ENCODE measurements at places on chromosomes 6 and 20.
A peak's percentile ranks its signal among the peaks of the same experiment; 100 is the strongest.

DNA sequence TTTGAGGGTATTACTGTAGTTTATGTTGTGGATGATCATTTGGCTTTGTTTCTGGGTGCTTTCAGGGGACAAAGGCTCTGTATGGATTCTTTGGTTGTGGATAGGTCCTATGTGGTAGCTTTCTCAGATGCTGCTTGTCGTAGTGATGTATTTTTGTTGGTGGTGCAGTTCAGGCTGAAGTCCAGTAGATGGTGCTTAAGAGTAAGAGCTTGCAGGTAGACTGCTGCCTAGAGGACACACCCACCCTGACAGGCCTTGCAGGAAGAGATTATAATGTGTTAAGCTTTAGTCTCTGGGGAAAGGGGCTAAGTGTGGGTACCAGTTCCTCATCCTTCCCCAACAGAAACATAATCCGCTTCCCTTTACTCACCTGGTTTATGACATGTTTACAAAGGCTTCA is 62.6 kb upstream of the ADGRB3 start:
- DNase-seq: peak; percentile 45

DNA sequence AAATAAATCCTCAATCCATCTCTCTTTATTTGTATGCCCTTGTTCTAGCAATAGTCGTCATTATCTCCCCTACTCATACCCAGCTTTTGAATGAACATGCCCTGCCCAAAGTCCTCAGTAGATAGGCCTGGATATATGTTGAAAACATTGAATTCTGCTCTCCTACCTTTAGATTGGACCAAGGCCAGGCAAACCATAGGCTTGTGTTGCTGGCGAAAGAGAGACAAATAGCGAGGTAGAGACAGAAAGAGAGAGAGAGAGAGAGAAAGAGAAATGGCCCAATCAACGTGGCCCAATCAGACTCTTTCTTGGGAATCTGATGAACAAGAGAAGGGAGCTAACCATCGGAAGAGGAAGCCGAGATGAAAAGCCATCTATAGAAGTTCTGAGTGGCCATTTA is 45.2 kb downstream of the NEDD9 start:
- DNase-seq: no peak

DNA sequence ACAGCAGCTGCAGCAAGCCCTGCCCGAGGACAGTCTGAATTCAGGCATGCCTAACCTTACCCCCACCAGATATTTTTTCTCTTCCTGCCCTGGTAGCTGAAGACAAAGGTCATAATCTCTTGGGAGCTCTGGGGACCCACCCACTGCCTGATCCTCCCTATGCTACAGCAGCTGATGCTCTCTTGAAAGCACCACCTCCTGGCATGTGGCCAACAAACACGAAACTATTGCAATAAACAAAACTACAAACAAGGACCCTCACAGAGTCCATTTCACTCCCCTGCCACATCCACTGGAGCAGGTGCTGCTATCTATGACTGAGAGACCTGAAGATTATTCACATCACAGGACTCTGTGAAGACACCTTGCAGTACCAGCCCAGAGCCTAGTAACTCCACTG is 238.5 kb upstream of the HS3ST5 start:
- no peak for DNase-seq

DNA sequence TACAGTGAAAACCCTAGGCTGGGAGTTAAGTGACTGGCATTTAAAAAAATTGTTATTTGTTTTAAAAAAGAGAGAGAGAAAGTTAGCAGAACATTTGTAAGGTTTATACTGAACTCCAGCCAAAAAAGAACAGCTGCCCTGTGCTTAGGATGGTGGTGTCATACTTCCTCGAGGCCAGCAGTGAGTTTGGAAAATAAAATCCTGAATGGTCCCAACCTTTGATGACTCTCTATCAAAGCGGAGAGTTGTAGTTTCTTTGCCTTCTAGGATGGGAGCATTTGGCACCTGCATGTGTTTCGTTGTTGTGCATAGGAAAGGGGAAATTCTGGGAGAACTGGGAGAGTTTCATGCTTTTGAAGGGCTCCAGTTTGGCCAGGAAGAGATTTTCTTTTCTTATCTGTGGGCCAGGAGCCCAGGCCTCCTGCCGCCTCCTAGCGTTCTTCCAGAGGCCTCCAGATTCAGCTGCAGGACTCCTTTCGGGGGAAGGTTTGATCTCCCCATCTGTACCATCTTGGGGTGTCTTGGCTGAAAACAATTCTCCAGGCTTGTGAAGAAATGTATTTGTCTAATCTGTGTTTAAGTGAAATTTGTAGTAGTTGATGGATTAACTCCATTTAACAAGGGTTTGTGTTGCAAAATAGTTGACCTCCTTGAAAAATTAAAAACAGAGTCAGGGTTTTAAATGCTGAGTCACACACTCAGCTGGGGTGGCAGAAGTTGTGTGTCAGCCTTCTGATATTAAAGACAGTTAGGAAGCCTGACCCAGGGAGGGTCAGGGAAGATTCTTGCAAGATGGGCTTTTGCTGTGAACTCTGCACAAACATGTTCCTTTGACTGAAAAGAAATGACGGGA is 63.4 kb downstream of the TXNDC5 start:
- DNase-seq: no peak

GRCh38 chr20:62508641-62509051 is 32.9 kb upstream of the GATA5 start:
- DNase-seq: no peak

DNA sequence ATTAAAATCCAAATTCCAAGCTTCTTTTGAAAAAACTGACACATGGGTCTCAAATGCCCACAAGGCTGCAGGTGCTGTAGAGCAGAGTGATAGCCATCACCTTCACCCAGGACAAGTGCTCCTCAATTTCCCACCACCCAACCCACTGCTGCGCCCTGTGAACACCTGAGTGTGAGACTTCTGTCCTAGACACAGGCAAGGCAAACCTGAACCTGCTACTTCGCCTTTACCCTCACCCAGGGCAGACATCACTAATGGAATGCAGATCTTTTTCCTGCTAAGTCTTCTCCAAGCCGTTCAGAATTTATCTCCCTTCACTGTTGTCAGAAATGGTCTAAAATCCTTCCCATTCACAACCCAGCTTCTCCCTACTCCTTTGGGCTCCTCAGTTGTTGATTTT is 65.9 kb downstream of the PREX1 start:
- DNase-seq: no peak

DNA sequence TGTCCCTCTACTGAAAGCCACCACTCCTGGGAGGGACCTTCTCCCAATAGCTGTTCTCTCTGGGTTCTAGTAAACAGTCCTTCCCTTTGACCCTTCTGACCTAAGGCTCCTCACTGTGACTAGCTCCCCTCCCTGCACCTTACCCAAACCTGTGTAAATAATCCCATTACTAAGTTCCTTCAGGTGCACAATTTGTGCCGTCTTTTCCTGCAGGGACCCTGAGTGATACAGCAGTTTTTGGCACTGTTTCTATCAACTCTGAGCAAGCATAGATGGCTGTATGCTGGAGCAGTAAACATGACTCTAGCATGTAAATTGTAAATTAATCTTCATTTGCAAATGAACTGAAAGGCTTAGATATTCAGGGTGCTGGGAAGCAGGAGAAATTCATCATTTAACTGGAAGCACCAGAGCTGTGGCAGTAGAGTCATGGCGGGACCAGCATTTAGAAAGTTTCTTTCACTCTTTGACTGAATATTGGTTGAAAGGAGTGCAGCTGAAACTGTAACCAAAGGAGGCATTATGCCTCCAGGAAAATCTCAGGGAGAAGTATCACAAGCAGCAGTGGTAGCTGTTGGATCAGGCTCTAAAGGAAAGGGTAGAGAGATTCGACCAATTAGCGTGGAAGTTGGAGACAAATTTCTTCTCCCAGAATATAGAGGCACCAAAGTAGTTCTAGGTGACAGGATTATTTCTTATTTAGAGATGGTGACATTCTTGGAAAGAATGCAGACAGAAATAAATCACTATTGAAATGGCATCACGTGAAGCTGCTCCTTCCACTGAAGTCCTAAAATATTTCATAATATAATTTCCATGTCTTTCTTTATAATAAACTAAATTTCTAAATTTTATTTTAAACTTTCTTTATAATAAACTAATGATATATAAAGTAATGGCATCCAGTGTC is 117.8 kb downstream of the TCP11 start:
- DNase-seq: no peak

DNA sequence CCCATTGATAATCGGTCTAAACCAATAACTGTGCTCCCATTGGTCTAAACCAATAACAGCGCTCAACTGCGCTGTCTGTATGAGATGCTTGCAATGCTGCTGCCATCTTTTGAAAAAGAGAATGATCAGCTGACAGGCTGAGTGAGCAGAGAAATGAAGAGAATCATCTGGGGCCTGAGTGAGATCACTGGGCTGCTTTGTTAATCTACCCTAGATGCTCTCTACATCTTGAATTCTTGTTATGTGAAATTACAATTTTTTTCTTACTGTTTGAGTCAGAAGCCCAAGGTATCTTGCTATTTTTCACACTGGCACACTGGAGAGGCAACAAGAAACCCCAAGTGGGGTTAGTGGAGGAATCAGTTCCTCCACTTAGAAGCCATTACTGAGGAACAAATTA is 91.5 kb upstream of the GCM1 start:
- no peak for DNase-seq

- no peak for DNase-seq
Measured at GRCh38 chr6:14240411-14241166, 123.0 kb downstream of the CD83 start.

- peak; percentile 19 for DNase-seq
Measured at GRCh38 chr6:46138281-46138680, 8.5 kb downstream of the ENPP4 start.

DNA sequence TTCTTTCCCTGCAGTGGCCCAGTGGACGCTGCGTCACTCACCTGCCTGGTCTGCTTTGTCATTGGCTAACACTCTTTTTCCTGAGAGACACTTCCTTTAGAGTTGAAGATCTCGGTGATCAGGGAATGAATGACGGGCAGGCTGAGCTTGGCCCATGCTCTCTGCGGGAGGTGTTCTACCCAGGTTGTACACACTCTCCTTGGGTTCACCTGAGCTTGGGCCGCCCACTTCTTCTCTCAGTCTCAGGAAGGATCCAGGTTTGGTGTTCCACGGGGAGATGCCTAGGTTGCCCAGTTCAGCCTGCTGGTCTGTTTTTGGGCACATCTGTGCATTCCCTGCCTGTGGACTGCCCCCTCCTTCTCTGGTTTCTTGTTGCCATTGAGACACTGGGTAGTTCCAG is 66.7 kb upstream of the SLC22A1 start:
- DNase-seq: no peak

- peak; percentile 52 for DNase-seq
Measured at GRCh38 chr20:25399037-25399430, 8.4 kb upstream of the ABHD12 start.
